DMS79 (cell line): ENCODE measurements at places on chromosomes 7 and 10.
A peak's percentile ranks its signal among the peaks of the same experiment; 100 is the strongest.

DNA sequence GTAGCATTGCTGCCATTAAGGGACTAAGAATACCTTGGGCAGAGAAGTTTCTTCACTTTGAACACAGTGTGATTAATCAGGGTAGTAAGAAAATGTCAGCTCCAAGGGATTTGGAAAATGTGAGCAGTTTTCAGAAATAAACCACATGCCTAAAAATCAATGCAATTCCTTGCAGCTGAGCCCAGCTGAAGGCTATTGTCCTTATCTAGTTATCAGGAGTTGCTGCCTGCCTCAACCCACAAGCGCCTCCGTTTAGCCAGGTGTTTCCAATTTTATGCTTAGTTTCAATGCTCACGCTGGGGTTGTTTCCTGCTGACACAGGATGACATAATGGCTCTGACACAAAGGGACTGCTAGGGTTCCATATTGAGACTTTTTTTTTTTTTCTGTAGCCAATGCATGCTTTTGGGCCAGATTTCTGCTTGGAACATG lies 132.3 kb upstream of the ANK3 start:
- DNase-seq, result no peak

- no peak for DNase-seq
These were observed 82.9 kb upstream of the PDCD4 start for GRCh38 chr10:110788620-110789385.

DNA sequence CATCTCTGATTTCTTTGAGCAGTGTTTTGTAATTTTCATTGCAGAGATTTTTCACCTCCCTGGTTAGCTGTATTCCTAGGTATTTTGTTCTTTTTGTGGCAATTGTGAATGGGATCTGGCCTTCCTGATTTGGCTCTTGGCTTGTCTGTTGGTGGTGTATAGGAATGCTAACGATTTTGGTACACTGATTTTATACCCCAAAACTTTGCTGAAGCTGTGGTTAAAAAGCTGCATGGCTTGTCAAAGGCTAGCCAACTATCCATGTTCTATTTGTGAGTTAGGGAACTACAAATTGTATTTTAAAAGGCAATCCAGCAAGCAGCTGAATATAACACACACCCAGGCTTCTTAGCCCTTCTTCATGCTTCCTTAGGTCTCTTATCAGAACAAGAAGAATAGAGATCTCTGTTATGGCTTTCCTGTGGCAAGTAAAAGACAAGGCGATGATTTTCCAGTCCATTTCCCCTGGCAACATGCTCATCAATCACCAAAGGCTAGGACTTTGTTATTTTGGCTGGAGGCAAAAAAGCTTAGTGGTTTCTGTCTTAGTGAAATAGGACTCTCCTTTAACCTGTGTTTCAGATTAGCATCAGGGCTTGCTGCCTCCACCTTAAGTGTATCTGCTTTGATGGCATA lies 77.5 kb downstream of the CDK6 start:
- no peak for DNase-seq

DNA sequence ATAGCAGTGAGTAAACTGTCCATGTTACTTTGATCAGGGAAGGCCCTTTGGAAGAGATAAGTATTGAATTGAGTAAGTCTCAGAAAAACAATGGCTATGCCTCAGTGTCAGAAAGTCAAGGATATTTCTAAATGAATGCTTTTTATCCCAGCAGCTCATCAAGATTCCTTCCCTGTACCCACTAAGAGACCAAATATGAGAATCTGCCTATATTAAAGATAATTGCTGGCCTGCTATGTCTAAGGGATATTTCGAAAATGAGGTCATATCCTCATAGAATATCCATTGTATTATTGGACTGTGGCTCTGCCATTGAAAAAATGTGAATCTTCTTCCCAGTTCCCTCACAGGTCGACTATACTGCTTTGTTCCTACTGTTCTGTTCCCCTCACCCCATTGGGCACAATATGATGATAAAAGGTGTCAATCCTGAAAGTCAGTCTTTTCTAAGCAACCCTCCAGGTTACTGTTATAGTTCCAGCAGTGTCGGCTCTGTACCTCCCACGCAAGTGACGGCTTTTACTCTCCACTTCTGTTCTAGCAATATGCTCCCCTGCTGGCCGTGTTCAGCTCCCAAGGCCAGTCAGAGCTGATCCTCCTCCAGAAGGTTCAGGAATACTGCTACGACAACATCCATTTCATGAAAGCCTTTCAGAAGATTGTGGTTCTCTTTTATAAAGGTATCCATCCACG lies 51.7 kb downstream of the BZW2 start:
- no peak for DNase-seq

GRCh38 chr10:89699581-89700064 lies 1.8 kb upstream of the KIF20B start:
- DNase-seq, result no peak

DNA sequence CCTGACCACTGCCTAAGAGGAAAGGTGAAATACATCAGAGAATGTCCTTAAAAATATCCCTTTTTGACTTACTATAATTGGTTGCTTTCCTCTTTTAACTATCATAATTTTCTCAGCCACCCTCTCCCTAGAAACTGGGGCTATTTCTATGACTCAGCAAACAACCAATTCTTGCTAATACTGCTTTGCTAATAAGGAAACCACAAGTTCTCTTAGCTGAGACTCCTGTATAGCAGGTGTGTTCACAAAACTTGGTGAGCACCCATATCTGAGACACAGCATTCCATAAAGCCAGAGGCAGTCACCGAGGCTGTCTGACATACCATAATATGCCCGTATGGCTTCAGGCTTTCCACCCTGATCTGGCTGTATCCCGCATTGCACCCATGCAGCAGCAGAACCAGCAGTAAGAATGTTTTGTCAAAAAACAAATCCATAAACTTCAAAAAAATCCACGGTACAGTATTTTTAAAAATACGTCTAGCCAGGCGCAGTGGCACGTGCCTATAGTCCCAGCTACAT lies 191.7 kb upstream of the C7orf33 start:
- no peak for DNase-seq

- peak; percentile 39 for DNase-seq
These were observed 31.4 kb downstream of the FIGNL1 start for GRCh38 chr7:50418526-50419290.

GRCh38 chr7:84083846-84084245 lies 110.7 kb downstream of the SEMA3A start:
- DNase-seq, result no peak

GRCh38 chr10:69673521-69673920 lies 43.5 kb downstream of the FAM241B start:
- no peak for DNase-seq

- DNase-seq, result no peak
These were observed 464.1 kb downstream of the SUGCT start for GRCh38 chr7:40598915-40599314.

- no peak for DNase-seq
These were observed 175.2 kb downstream of the BMPER start for GRCh38 chr7:34080513-34080912.

GRCh38 chr7:18536486-18536885 lies 40.9 kb downstream of the HDAC9 start:
- DNase-seq, result no peak

- no peak for DNase-seq
These were observed 43.1 kb upstream of the TMEM273 start for GRCh38 chr10:49231086-49231820.

GRCh38 chr7:75033826-75034225 lies 39.8 kb downstream of the RCC1L start:
- DNase-seq, result no peak

GRCh38 chr7:137923380-137923779 lies 76.6 kb upstream of the DGKI start:
- DNase-seq, result no peak

DNA sequence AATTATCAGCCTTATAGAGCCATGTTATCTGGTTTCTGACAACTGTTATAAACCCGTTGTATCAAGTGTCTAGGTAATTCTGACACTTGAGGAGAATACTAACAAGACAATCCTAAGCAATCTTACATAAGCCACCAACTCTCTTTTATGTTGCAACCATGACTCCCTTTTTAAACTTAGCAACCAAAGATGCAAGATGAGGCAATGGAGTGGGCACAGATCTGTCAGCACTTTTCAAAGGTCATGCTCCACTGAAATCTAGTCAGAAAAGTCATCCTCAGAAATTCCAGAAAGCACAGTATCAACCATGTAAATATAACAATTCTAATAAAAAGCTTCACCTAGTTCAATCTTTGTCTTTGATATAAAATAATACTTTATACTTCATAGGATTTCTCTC lies 77.0 kb upstream of the SEMA3A start:
- DNase-seq, result no peak

GRCh38 chr10:28737096-28737495 lies 59.8 kb downstream of the BAMBI start:
- DNase-seq, result no peak

DNA sequence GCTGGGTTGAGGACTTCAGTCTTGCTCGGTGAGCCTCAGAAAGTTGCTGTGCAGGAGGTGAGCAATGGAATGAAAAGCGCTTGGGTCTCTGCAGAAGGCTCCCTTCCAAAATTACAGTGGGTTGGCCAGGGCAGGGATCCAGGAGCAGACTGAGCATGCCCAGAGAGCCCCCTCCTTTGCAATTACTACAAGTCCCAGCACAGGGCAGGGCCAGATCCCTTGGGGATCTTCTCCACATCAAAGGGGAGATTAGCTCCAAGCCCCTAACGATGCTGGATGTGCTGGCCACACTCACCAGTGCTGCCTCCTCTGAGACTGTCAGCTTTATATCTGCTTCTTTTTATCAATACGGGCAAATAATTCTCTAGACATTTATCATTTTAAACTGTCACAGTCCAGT lies 337.5 kb downstream of the RPS24 start:
- no peak for DNase-seq

- DNase-seq, result no peak
These were observed 26.8 kb downstream of the TACR2 start for GRCh38 chr10:69389827-69390490.

GRCh38 chr10:101879456-101880231 lies 36.0 kb upstream of the KCNIP2 start:
- DNase-seq, result no peak

DNA sequence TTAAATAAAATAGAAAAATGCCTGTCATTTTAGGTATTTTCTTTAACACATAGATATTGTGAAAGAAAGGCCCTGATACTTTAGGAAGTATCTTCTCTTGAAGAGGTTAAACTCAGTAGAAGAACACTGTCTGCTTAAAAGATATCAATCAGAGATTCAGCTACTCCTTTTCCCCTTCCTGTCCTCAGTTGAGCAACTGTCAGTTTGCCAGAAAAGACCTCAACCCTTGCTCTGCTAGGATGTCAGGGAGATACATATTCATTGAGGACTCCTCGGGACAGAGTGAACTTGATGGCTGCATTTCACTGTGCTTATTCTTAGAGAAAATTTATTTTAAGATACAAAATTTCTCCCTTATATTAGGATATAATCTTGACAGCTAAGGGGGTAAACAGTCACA lies 173.6 kb upstream of the CACNA2D1 start:
- no peak for DNase-seq

DNA sequence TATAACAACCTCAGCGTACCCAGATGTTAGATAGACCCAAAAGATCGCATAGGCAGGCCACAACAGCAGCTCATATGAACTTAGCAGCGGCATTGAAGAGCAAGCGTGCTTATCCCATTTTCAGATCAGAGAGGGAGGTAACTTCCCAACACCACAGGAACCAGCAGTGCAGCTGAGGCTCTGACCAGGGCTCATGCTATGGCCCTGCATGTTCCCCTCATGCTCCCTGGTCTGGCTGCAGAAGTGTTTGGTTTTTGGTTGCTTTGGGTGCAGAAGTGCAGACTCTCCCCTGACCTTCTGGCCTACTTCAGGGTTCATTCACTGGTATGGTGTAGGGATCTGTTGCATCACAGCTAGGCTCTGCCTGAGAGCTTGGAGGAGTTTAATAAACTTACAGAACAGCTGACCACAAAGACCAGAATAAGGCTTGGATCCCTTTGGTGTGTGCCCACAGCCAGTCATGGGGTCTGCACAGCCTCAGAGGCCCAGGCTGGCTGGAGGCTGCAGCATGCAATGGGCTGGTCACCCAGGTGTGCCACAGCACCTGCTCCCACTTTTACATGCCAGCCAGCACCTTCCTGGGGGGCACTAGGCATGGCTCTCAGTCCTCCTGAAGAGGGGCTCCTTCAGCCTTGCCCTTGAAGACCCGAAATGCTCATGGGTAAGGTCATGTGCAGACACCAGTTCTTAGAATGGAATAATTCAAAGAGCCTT lies 9.1 kb upstream of the CXCL12 start:
- no peak for DNase-seq

DNA sequence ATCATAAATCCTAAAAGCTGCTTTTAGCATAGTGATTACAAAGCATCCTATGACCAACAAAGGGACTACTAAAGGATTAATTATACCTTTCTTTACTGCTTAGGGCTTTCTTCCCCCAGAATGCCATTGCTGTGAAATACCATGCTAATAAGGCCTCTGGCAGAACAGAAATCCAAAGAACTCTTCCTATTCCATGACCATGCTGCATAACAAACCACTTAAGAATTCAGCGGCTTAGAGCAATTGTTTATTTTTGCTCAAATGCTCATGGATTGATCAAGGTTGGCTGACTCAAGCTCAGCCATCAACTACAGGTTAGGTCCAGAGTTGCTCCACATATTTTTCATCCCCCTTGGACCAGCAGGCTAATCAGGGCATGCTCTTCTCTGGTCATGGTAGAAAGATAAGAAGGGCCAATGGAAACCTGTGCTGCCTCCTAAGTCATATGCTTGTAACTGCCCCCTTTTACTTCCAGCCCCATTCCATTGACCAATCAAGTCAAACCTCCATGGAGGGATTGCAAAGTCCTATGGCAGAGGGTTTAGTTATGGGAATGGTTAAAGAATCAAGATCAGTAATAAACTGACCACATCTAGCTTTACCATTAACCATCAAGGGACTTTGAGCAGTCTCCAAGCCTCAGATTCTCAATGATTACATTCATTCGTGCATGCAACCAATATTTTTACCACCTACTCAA lies 244.4 kb upstream of the FZD1 start:
- DNase-seq, result no peak

DNA sequence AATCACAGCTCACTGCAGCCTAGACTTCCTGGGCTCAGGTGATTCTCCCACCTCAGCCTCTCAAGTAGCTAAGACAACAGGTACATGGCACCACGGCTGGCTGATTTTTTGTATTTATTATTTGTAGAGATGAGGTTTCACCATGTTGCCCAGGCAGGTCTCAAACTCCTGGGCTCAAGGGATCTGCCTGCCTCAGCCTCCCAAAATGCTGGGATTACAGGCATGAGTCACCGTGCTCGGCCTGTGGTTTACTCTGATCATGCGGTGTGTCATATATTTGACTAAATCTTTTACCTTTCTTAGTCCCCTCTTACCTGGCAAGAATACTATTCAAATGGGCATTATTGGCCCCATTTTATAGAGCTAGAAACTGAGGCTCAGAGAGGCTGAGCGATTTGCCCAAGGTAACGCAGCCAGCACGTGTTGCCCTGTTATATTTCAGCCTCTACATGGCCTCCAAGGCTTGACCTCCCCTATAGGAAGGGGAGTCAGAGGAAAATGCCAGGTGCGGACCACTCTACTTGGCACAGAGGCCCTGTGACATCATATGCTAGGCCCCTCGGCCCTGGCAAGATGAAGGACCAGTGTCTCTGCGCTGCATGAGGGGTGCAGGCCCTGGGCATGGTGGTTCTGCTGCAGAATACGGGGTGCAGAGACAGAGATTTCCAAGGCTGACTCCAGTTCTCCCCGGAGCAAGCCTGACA lies 8.2 kb downstream of the ZCCHC24 start:
- DNase-seq, result no peak
